ENCODE measurements at places on chromosomes 7 and 10.
A peak's percentile ranks its signal among the peaks of the same experiment; 100 is the strongest.

GRCh38 chr7:51366930-51367613, 50.5 kb upstream of the COBL start:
- DNase-seq = peak; percentile 87

DNA sequence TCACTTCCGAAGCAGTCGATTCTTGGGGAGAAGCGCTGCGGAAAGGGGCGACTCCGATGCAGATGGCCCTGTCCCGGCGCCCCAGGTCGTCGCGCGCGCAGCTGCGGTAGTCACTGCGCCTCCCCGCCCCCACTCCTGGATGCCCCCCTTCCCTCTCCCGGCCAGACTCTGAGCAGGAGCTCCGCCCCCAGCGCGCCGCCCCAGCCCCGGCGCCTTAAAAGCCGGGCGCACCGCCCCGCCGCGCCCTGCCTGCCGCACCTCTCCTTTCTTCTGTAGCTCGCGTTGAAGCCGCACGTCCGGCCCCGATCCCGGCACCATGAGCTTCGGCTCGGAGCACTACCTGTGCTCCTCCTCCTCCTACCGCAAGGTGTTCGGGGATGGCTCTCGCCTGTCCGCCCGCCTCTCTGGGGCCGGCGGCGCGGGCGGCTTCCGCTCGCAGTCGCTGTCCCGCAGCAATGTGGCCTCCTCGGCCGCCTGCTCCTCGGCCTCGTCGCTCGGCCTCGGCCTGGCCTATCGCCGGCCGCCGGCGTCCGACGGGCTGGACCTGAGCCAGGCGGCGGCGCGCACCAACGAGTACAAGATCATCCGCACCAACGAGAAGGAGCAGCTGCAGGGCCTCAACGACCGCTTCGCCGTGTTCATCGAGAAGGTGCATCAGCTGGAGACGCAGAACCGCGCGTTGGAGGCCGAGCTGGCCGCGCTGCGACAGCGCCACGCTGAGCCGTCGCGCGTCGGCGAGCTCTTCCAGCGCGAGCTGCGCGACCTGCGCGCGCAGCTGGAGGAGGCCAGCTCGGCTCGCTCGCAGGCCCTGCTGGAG, at the start of gene INA:
Gene INA, plus strand, starts transcription at position 243 of the 817 bp plus-strand sequence. Its CDS starts 74 bp downstream, at position 317.
- peak; percentile 50 for DNase-seq

GRCh38 chr7:34845666-34846361, 187.8 kb downstream of the NPSR1 start:
- DNase-seq = no peak

GRCh38 chr7:23184709-23185359, 3.0 kb downstream of the NUP42 start:
- DNase-seq = no peak

- DNase-seq = no peak
These were observed 267.4 kb downstream of the ADK start for GRCh38 chr10:74418285-74418872.

DNA sequence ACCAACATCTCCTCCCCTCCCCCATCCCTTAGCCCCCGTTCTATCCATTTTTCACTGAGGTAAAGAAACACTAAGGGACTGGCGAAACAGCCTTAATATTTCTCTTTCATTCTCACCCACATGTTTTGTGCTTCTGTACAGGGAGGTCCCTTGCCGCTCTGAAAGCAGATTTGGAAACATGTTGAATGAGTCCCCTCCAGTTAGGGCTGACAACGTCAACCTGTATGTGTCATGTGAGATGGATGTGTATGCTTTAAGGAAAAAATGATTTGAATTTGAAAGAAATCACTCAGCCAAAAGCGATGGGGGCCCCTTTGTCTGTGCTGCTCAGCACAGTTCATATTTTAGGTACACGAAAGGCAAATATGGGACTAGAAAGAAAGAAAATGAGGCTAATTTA, 314.3 kb upstream of the LRGUK start:
- DNase-seq = no peak

GRCh38 chr7:4549681-4550080, 132.4 kb upstream of the FOXK1 start:
- DNase-seq = no peak

- no peak for DNase-seq
These were observed 16.7 kb upstream of the PAPSS2 start for GRCh38 chr10:87642988-87643387.

- DNase-seq = no peak
These were observed 93.5 kb upstream of the LRRC4 start for GRCh38 chr7:128124786-128125185.

GRCh38 chr7:88201305-88201704, 18.5 kb downstream of the SRI start:
- DNase-seq = no peak

DNA sequence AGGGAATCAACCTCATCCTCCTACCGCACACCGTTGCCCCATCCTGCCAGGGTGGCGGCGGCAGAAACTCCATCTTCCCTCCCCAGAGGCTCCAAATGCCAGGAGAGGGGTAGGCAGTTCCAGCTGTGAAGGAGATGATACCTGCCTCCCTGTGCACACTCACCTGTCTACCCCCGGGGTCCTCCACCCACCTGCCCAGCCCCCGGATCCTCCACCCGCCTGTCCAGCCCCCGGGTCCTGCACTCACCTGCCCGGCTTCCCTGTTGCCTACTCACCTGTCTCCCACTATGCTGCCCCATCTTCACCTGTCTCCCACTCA, 13.4 kb upstream of the DNAAF5 start:
- no peak for DNase-seq

- no peak for DNase-seq
These were observed 7.8 kb upstream of the STRIP2 start for GRCh38 chr7:129426482-129426881.

DNA sequence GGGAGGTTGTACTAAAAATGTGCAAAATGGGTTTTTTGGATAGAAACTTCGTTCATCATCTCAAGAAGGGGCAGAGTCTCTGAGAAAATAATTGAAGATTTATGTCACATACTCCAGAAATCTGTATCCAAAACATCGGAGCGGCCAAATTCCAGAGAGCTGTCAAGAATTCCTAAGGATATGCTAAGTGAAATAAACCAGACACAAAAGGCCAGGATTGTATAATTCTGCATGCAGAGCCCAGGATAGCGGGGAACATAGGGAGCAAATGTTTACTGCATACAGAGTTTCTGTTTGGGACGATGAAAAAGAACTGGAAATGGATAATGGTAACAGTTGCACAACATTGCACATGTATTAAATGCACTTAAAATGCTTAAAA, 224.2 kb upstream of the AUTS2 start:
- no peak for DNase-seq
